Activated T-helper 9 cell treated with anti-CD3 and anti-CD28 coated beads, Interleukin-2, amount 50 U/mL, for 16 hours (primary cell): ENCODE measurements at places on chromosomes 6 and 20.

GRCh38 chr6:26016245-26016962, 53.8 kb downstream of the TRIM38 start:
- no peak for DNase-seq

GRCh38 chr20:59382157-59382725, 81.8 kb downstream of the EDN3 start:
- no peak for DNase-seq

GRCh38 chr6:1745814-1746213, 136.1 kb downstream of the FOXC1 start:
- no peak for DNase-seq

GRCh38 chr6:14478381-14479225, 361.0 kb downstream of the CD83 start:
- DNase-seq, result no peak
